ENCODE measurements at places on chromosomes 1 and 21. TPM values are rescaled to one million over a fixed set of nuclear protein-coding genes. Genes with fewer than 3 reads are reported as not detected.

KCNC4 gene
- 3.1 TPM for total RNA-seq

CNR2 gene
- under 0.01 TPM for total RNA-seq

CBR1 gene
- total RNA-seq, result 86.4 TPM

CYP4B1 gene
- total RNA-seq, result 2.9 TPM

MPL gene
- total RNA-seq, result not detected

ERI3 gene
- total RNA-seq, result 29.6 TPM

CD247 gene
- 6.5 TPM for total RNA-seq

TIAM1 gene
- 14.0 TPM for total RNA-seq

TEX38 gene
- total RNA-seq, result 4.3 TPM

DNA sequence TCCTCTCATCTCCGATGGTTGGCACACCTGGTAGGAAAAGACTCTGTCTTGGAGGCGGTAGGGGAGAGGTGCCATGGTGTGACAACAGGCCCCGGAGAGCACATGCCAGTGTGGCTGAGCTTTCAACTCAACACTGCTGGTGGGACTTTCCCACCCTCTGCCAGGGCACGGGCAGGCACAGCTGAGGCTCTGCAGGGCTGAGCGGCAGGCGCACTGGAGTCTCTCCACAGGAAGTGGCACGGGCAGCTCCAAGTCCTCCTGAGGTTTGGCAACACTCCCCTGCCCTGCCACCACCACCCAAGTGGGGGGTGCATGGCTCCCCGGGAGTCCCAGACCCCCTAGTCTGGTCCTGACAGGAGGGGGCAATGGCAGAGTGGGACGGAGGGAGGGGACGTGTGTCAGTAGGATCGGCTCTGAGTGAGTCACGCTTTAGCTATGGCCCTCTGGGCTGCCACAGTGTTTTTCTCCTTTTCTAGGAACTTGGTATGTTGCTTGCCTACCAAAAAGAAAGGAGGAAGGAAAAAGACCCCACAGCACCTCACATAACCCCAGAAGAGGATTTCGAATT, 27.3 kb upstream of the EVA1B start:
- DNase-seq, result peak; percentile 81

GRCh38 chr1:90317628-90318027, 322.7 kb downstream of the ZNF326 start:
- no peak for DNase-seq

DNA sequence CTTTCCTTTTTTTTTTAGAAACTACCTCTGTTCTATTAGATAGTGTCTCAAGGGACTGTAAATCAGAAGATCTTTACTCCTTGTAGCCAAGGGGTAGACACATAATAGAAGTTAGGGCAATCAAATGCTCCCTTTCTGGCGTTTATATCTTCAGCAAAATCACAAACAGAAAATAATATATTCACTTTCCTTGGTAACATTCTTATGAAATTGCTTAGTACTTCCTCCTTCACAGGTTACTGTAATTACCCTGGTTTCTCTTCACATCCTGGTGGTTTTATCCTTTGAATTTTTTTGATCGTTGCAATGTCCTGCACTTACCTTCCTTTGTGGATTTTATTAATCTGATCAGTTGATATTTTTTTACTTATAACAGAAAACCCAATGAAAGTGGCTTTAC, 1064.9 kb downstream of the NCAM2 start:
- DNase-seq, result no peak

DNA sequence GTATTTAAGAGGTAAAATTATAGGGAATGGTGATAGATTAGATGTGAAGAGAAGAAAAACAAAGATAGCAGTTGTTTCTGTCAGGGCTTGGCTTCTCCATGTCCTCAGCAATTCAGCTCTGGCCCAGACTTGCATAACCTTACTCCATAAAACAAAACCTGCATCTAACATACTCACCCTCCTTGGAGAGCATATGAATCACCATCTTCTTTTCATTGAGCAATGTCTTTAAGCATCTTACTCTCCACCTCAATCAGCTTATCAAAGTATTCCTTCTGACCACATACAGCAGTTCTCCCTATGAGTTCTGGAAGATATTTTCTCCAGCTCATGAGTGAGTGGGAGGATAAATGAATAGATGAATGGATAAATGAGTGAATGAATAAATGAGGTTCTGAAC, 49.0 kb downstream of the RAB3B start:
- no peak for DNase-seq

DNA sequence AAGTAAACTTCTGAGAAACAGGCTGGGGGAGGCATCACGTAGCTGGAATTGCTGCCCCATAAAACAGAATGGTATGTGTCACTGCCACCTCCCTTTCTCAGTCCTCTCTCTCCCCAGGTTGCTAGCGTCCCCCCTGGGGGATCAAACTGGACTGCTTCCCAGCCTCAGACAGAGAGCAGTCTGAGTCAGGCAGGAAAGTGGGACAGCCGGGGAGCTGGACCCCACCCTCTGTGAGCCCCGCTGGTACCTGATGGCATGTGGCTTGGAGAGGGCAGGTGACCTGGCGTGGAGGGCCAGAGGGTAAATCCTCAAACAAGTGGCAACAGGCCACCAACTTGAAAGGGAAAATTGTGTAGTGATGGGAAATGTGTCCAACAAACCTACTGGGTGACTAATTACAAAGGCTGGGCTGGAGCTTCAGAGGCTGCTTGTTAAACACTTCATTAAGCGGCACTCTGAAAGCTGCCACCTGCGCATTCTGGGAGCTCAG, 1.0 kb upstream of the SFN start:
- no peak for DNase-seq

DNA sequence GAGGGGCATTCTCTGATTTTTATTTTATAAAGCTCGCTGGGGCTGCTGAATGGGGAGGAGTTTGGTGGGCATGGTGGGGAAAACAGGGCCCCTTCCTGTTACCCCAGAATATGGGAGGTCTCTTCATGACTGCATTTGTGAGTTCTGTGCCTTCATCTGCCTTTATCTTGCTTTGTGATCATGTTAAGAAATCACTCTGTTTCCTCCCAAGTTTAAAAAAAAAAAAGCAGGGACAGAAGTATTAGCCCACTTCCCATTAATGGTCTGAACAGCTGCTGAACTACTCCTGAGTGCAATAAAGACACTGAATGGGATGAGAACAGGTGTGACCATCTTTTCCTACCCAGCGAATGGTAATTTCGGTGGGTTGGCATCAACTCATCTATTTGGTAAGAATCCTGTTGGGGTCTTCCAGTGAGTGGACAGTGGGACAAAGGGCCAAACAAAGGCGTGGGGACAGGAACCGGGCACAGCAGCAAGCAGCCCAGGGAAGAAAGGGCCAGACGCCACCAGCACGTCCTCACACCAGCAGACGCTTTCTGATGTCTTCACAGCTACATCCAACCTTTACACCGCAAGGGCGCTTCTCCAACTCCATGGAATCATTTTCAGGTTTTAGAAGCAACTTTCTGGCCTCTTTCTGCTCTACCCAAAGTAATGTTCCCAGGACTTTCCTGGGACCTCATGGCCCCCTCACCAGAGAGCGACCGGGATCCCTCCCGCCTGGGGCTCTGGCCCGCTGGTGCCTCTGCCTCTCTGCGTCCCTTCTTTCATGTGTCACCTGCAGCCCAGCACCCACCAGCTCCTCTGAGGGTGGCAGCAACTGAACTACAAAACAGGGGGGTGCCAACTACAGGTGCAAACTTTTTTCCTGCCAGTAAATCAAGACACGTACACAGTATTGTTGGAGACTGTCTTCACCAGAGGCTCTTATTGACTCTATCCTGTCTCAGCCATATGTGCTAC, 160.2 kb downstream of the ADSS2 start:
- no peak for DNase-seq

DNA sequence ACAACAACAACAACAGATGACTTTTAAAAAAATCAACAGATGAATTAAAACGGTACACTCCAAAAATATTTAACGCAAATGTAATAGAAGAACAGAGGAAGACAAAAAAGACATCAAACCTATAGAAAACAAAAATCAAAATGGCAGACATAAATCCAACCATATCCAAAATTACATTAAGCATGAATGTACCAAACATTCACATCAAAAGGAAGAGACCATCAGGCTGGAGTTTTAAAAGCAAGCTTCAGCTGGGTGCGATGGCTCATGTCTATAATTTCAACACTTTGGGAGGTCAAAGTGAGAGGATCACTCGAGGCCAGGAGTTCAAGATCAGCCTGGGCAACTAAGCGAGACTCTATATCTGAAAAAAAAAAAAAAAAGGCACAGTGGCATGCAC, 116.2 kb downstream of the SMYD3 start:
- no peak for DNase-seq

DNA sequence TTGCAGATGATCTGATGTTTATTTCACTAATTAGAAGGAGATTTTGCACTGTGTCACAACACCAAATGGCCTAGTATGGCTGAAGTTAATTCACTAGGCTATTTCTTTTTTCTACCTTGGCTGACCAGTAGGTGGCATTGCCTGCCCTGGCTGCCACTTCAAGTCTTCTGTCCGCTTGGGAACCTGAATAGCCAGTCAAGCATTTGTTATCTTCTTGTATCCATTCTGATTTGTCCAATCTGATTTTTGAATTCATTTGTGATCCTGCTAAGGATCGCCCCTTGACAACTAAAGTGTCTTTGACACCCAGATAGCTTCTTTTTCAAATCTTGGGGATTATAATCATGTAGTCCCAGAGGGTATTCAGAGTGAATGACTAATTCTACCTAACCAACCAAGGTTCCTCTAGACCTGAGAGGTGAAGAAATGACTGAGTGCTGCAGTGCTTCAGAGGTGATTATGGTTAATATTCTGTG, 99.4 kb downstream of the GIPC2 start:
- peak; percentile 71 for DNase-seq

GRCh38 chr1:5455056-5455455, 537.2 kb downstream of the NPHP4 start:
- no peak for DNase-seq

DNA sequence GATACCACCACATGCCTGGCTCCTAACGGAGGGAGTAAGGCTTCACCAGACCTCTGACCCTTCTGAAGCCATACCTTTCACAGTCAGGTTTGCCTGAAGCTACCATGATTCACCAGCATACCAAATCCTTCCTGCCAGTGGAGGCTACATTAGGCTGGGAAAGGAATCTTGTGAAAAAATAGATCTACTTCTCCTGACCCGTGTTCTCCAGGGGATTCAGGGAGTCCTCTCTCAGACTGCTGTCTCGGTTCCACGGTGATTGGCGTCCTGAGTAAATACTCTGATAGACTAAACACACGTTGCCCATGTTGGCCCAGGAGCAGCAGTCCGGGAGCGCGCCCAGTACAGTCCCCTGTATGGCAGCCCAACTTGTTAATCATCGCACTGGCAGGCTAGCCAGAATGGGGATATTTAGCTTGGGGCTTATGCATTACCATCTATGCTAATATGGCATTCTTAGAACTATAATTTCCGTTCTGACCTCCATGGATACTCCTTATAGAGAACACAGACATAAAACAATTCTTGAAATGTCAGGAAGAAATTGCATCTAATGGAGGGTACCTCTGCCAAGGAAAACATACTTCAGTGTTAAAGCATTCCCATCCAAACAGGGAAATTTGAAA, 173.2 kb downstream of the ROR1 start:
- peak; percentile 54 for DNase-seq

DNA sequence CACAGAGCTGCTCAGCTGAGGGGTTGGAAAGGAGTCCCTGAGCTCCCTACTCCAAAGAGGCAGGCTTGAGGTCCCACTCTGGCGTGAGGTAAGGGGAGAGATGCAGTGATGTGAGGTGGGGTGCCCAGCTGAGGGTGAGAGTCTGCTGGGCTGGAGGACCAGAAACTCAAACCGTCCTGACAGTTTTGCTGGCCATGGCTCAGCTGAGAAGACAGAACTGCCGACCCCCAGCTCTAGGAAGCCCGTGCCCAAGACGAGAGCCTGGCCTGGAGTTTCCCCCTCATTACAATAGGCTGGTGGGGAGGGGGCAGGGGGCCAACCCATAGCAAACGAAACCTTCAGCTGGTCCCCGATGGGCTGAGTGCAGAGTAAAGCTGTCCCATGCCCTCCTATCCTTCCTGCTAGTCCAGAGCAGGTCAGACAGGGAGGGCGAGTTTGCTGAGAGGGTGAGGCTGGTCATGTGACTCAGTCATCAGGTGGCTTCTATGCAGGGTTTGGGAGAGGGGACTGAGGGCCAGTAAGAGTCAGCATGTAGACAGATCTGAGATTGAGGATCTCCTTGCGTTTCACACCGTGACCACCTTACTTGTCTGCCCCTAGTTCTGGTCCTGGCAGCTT, 129.3 kb downstream of the PRDM2 start:
- no peak for DNase-seq

GRCh38 chr1:183043254-183043653, 20.0 kb downstream of the LAMC1 start:
- no peak for DNase-seq

DNA sequence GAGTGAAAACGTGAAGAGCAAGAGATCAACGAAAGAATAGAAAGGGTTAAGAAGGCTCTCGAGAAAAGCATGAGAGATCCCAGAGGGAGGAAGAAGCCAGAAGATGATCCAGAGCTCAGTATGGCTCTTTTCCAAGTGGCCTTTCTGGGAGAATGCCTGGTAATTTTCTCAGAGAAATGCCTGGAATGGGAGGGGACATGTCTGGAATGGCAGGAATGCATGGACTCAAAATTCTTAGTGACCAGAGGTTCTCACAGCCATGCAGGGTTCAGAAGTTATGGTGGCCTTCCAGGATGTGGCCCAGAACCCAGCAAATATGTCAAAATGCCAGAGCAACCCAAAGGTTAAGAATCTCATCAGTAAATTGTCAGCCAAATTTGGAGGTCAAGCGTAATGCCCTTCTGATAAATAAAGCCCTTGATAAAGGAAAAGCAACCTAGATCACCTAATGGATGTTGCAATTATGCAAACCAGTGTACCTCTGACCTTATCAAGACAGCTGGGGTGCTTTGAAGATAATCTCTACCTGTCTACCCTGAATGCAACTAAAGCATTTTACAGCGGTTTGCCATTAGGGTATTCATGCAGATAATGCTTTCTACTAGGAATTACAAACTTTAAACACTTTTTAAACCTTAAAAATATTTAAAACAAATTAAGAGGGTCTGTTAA, 53.1 kb downstream of the NBPF6 start:
- DNase-seq, result peak; percentile 69
